ENCODE measurements at places on chromosomes 16 and 17.

DNA sequence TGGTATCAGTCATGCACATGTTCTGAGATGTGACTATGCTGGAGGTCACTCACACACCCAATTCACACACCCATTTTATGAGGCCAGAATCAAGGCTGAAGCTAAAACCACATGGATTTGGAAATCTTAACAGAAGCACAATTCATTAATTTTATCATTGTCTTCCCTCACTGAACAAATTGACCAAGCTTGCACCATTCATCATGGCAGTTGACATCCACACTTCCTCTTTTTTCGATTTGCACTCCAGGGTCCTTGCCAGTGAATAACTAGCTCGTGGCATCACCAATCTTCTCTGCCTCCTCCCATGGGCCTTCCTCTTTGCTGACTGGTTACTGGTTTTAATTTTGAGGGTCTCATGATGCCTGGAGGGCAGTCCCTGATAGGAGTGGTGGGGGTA is 123.0 kb upstream of the ASIC2 start:
- no peak for DNase-seq

DNA sequence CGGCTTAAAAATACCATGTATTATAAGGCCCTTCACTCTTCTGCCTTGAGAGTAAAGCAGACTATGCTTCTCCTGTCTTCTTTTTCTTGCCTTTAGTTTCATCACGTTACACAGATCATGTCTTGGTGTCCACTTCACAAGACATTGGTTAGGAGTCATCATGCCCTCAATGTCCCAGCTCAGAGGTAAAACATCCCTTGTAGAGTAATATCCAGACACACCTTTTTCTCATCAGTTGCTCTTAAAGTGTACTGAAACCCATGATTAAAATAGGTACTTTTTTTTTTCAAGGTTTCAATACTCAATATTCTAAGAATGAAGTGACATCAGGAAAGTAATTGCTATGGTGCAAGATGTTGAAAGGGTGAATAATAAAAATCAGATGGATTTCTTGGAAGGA is 267.8 kb downstream of the PMP22 start:
- DNase-seq, result no peak

GRCh38 chr17:76562734-76563148 is 22.9 kb downstream of the PRCD start:
- DNase-seq, result peak; percentile 71

DNA sequence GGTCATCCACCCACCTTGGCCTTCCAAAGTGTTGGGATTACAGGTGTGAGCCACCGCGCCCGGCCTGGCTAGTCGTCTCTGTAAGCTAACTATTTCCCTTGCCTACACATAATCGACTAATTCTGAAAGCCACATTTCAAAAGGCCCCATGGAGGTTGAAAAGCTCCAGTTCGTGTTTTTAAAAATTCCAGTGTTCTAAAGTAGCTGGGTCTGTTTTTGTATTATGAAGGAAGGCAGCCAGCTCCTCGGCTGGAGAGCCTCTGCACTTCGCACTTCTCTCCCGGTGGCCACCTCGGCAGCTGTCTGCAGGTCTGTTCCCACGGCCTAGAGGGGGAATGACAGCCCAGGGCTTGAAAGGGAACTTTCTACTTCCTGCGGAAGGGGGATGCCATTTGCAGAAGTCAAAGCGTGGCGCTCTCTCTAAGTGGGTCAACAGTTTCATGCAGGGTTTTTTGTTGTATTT is 16.9 kb downstream of the HASPIN start:
- DNase-seq, result no peak

DNA sequence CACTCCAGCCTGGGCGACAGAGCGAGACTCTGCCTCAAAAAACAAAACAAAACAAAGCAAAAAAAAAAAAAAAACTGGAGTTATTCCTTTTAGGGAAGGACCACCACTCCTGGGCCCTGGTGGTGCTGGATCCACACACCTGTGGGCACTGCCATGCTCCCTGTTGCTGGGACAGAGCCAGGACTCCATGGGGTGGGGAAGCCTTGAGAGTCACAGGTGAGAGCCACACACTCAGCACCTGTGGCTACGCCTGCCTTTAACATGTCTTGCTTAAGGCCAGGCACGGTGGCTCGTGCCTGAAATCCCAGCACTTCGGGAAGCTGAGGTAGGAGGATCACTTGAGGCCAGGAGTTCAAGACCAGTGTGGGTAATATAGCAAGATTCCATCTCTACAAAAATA is 18.3 kb downstream of the PDIA2 start:
- no peak for DNase-seq

- peak; percentile 65 for DNase-seq
Measured at GRCh38 chr16:88790312-88791211, 5.5 kb upstream of the PIEZO1 start.

GRCh38 chr16:31055613-31056012 is 18.4 kb downstream of the ZNF668 start:
- no peak for DNase-seq

- DNase-seq, result peak; percentile 85
Measured at GRCh38 chr17:75516619-75517296, 430 bp downstream of the TSEN54 start.

DNA sequence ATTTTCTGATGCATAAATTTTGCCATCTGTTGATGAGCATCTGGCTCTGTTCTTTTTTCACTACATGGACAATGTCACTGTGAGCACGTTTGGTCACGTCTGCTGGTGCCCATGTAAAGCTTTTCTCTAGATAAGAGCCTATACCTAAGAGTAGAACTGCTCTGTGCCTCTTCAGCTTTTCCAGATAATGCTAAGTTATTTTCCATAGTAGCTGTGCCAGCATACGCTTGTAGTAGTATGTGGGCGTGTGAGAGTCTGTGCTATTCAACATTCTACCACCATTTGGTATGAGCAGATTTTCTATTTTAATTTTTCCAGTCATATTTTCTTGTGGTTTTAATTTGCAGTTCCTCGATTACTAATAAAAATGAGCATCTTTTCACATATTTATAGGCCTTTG is 33.2 kb downstream of the VPS35L start:
- no peak for DNase-seq

- DNase-seq, result peak; percentile 92
Measured at GRCh38 chr17:58308173-58308984, 20.2 kb downstream of the TSPOAP1 start.

DNA sequence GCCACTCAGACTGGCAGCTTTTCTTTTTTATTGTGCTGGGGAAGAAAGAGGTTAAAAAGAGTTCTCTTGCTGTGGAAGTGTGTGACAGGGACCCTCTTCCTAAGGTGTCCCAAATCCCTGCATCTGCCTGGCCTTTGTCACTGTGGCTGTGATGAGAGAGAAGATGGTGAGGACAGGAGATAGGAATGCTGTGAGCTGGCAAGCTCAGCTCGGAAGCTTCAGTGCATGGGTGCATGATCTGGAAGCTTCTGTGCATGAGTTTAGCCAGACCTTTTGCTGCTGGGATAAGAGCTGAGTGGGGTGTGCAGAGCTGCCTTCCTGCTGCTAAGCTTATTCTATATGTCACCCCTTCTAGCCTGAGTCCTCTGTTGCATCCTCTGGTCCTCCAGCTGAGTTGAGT is 103.3 kb upstream of the CACNG3 start:
- peak; percentile 86 for DNase-seq

DNA sequence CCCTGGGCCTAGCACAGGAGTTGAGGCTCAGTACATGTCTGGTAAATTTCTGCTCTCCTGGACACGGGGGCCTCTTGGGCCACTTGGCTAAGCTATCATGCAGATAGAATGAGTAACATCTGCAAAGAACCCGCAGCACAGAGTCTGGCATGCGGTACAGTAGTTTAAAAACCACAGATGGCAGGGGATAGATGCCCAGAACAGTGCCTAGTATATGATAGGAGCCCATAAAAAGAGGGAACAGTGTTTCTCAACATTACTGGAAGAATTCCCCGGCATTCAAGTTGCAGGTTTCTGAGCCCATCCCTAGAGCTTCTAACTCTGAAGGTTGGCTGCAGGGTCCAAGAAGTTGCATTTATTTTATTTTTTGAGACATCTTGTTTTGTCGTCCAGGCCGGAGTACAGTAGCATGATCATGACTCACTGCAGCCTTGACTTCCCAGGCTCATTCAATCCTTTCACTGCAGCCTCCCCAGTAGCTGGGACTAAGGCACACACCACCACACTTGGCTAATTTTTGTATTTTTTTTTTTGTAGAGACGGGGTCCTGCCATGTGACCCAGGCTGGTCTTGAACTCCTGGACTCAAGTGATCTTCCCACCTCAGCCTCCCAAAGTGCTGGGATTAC is 5.8 kb downstream of the CDIPT start:
- no peak for DNase-seq

DNA sequence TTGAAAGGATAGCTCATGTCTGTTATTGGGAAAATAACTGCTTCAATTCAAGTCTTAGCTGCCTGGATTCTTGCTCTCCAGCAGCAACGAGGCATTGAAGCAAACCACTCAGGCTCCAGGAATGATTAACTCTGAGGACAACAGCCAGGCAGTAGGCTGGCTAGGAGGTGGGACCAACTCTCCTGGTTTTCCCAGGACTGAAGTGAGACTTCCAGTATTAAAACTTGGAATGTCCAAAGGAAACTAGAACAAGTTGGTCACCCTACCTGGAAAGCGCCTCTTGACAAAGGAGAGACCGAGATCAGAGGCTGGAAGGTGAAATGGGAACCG is 100.7 kb downstream of the SALL1 start:
- DNase-seq, result no peak

DNA sequence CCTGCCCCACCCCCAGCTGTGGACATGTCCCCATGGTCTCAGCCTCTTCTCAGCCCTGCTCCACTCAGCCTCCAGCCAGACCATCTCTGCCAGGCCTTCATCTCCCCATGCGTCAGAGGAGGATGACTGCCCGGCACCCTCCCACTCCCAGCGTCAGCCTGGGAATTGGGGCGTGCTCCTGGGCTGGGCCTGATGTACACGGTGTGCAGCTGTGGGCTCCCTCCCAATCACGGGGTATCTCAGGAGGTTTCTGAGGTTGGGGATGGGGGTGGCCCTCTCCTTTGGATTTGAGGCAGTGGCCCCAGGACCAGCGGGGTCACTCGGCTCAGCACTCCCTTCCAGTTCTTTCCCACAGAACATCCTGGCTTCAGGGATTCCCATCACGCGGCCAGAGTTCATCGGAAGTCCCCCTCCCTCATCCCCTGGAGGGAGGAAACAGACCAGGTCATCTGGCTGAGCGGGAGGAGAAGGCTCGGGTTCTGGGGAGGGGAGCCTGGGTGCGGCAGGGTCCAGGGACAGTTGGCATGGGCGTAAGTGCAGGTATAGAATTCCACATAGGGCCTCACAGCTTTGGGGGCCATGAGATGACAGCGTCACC is 36.9 kb downstream of the SOCS3 start:
- DNase-seq, result peak; percentile 60

DNA sequence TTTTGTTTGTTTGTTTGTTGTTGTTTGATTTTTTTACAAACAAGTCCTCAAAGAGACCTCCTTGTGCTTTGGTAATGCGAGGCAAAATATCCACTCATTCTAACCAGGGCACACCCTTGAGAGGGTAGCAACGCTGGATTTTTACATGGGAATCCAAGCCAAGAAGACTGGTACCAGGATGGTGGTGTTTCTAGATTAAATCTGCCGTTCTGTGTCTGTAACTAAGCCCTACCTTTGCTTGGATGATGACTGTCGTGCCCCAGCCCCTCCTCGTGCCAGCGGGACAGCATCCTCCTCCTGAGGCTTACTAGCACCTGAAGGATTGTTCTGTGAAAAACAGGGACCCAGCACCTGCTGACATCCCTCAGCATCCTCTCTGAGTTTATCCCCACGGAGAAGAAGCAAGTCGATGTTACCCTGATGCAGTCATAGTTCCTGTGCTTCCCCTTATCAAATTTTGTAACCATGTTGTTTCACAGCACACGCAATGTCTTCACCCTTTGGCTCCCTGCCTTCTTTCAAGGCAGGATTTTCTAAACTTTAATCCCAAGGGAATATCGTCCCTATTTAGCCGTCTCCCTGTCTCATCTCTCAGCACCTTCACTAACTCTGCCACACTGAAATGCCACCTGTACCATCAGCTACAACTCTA is 5.1 kb upstream of the HSBP1 start:
- DNase-seq, result no peak

DNA sequence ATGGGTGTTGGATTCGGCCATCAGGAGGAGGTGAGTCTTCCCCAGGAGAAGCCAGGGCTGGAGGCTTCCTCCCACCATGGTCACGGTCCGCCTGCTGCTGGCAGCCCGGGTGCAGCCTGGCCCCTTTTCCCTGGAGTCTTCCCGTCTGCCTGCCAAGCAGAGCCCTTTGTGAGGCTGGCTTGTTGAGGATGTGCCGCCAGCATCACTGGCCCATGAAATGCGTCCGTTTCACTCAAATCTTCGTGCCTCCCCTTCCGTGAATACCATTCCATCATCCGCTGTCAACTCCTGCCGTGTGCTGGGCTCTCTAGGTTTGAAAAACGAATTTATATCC is 9.6 kb downstream of the VPS4A start:
- DNase-seq, result no peak

- peak; percentile 60 for DNase-seq
Measured at GRCh38 chr17:43416998-43417890, 18.5 kb downstream of the ARL4D start.

DNA sequence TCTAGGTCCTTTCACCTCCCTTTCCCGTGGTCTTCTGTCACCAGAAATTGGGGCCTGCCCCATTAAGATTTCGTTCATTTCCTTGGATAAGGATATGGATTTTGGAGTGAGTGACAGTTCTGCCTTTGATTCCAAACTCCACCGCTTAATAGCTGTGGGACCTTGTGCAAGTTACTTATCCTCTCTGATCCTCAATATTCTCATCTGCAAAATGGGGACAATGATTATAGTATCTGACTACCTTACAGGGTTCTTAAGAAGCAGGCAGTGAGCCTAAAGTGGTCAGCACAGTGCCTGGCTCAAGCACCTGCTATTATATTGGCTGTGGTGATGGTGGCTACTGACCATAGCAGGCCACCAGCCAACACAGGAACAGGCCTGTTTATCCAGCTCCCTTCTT is 15.6 kb downstream of the TBKBP1 start:
- DNase-seq, result no peak

GRCh38 chr17:30571921-30572320 is 94.7 kb downstream of the GOSR1 start:
- peak; percentile 49 for DNase-seq

DNA sequence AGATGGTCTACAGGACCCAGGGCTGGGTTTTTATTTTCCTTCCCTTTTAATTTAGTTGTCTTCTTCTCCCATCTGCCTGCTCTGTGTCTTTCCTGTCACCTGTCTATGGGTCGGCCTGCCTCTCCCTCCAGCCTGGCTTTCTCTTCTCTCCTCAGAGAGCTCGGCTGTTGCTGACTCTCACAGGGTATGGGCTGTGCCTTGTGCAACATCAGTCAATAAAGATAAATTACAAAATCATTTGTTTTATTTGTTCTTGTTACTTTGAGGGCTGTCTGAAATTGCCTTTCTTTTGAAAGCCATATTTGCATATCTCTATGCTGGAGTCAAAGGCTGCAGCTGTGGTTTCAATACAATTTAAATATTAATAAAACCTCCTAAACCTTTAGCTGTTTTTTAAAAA is 15.6 kb downstream of the RND2 start:
- DNase-seq, result no peak

GRCh38 chr17:49762151-49762941 is 1.6 kb downstream of the FAM117A start:
- DNase-seq, result no peak

- peak; percentile 49 for DNase-seq
Measured at GRCh38 chr16:58508671-58509251, 6.6 kb upstream of the SETD6 start.
